ENCODE measurements at places on chromosomes 12 and 14.

GRCh38 chr14:77222546-77223225, 41.1 kb downstream of the TMEM63C start:
- DNase-seq, result no peak

DNA sequence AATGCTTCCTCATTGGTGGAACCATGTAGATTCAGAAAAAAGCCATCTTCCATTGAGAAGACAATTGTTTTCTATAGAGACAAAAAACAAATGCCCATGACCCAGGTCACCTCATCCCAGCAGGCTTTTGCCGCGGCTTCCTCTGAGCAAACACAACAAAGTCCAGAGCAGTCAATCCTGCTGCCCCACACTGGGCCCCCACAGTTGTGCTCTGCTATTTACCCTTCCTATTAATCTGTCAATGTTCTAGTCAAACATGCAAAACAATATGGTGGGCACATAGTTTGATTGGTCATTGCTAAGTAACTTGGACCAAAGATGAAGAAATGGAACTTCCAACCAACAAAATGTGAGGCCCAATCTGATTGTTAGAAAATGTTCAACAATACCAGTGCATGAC, 20.7 kb downstream of the C12orf42 start:
- no peak for DNase-seq

DNA sequence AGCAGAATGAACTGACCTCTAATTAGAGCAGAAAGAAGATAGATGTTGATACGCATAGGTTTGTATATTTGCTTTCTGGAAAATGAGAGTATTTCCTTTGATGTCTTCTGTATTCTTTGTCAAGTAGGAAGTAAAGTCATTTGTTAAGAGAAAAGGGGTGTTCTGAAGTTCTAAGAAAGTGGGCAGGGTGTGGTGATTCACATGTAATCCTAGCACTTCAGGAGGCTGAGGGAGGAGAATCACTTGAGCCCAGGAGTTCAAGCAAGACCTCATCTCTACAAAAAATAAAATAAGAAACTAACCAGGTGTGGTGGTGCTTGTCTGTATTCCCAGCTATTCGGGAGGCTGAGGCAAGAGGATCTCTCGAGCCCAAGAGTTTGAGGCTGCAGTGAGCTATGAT, 2.8 kb downstream of the RHNO1 start:
- peak; percentile 29 for DNase-seq

DNA sequence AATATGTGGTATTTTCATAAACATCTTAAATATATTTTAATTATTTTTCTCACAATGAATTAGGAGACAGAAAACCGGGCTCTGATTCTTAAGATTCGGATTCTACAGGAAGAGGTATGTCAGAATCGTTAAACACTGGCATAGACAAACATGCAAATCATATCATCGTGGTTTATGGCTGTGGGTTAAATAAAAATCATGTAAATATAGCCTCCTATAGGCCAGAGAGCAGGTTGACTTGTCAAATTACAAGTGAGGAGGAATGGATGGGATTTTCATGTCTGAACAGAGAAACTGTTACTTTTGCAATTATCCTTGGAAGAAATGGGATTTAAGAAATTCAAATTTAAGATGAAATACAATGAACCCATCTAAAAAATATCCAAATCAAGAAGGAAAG, 74.9 kb upstream of the BCAT1 start:
- no peak for DNase-seq

DNA sequence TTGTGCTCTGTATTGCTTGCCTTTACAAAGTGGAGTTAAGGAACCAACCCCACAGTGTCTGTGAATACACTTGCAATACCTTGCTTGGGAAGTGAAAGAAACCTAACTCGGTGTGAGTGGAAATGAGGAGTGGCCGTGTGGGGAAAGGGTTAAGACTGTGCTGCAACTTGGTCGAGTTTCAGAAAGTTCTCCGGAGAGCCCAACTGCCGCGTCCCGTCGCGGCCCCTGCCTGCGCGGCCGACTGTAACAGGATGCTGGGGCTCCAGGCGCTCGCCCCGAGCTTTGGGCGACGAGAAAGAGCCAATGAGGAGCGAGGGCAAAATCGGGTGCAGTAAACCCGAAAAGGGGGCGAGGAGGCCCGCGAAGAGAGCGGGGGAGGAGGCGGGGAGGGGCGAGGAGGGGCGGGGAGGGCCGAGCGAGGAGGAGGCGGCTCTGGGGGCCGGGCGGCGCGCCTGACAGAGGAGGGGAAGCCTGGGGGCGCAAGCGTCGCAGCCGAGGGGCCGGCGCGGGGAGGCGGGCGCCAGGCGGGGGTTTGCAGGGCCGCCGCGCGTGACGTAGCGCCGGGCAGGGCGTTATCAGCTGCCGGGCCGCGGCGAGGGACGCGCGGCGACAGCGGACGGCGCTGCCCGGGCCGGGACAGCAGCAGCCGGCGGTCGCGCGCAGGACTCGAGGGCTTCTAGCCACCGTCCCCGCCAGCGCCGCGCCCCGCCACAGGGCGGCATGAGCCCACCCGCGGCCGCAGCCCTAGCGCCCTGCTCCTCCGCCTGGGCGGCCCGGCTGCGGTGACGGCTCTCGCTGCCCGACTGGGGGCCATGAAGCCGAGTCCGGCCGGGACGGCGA, at the start of gene DACT1:
Gene DACT1, plus strand, starts transcription at position 572 of the 840 bp plus-strand sequence. Its CDS starts 241 bp downstream, at position 813.
- peak; percentile 45 for DNase-seq

All from activated CD4-positive, alpha-beta memory T cell treated with anti-CD3 and anti-CD28 coated beads, Interleukin-2, amount 10 ng/mL, durations not matched to agents 7 days and 5 days (primary cell).